ENCODE measurements at places on chromosomes 2 and 18. TPM values are rescaled to one million over a fixed set of nuclear protein-coding genes. Genes with fewer than 3 reads are reported as not detected.

C2orf72 gene
- total RNA-seq, result 2.1 TPM

CROCC2 gene
- total RNA-seq, result under 0.01 TPM

ALMS1 gene
- 30.7 TPM for total RNA-seq

POTEC gene
- not detected for total RNA-seq

RAB6C gene
- total RNA-seq, result not detected

Measured in articular chondrocyte of knee joint (primary cell).